ENCODE measurements at places on chromosomes 11 and 22.

- DNase-seq = peak; percentile 53
These were observed 340.7 kb downstream of the LARGE1 start for GRCh38 chr22:33579448-33580093.

DNA sequence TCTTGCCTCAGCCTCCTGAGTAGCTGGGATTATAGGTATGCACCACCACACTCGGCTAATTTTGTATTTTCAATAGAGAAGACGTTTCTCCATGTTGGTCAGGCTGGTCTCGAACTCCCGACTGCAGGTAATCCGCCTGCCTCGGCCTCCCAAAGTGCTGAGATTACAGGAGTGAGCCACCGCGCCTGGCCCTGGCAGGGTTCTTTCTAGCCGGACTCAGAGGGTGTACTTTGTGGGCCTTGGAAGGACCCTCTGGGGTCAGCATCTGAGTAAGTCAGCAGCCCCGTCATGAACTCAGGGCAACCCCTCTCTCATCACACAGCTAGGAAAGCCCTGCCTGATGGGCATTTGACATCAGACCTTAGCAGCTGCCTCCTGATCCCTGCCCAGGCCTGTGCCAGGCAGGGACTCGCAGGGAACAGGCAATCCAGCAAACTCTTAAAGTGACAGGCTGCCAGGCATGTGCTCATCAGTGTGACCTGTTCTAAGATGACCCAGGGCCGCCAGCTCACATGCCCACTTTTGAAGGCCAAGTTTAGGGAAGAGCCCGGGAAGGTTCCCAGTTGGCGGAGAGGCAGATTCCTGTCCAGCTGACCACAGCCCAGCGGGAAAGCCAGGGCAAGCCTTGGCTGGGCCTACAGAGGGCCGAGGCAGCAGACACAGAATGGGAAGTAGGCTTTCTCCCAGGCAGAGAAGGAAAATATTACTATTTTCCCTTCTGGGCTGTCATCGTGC, 92.9 kb downstream of the MORC2 start:
- no peak for DNase-seq

- DNase-seq = peak; percentile 60
These were observed at the start of gene PLAAT5 for GRCh38 chr11:63490551-63491239. TSS of gene PLAAT5 (minus strand) at chr11:63491167. CDS start at chr11:63491034, 133 bp downstream.

GRCh38 chr22:24758164-24758799, 16.2 kb downstream of the PIWIL3 start:
- DNase-seq = peak; percentile 53

DNA sequence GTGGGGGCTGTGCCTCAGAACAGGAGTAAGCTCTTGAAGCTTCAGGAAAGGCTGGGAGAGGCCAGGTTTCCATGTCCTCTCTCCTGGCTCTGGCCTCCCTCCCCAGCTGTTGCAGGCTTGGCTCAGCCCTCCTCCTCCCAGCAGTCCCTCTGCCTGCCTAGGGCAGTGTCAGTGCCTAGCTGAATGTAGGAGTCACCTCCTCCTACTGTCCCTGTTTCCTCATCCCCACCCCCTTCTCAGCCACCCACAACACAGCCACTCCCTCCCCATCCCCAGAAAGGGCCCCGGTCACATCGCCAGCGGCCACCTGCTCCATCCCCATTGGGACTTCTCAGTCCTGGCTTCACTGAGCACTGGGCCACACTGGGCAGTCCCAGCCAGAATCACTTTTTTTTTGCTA, 2.9 kb upstream of the FBLN1 start:
- DNase-seq = no peak

DNA sequence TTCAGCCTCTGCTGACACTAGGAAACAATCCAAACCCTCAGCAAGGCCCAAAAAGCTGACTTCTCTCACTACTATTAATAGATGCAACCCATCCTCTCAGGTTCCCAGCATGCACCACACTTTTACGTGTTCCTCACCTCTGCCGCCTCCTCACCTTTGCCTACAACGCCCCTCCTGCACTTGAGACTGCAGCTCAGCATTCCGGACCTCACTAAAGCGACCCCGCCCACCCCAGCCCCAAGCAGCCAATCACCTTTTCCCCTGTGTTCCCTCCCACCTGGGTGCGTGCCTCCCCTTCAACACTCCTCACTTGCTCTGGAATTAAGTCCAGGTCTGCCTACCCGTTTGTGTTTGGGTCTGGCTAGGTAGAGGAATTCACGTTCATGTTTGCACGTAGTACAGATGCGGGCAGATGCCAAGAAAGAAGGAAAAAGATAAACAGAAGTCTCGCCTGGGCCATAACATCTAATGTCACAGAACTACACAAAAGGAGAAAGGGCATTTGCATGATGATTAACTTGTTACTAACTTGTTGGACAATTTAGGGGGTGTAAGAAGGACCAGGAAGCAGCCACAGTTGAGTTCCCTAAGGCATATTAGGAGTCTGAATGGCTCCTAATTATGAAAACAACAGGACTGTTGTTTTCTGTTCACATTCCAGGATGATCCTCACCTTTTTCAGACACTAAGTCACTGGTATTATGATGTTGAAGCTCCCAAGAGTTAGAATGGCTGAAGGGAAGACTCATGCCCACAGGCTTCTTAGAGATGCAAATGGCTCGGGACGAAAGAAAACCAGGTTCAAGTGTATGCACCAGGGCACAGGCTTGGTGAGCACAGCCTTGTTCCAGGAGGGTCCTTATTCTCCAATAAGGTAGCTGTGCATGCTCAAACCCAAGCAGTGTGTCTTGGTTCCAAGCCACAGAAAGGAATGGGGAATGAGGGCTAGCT, 102.2 kb downstream of the MICAL3 start:
- DNase-seq = no peak

DNA sequence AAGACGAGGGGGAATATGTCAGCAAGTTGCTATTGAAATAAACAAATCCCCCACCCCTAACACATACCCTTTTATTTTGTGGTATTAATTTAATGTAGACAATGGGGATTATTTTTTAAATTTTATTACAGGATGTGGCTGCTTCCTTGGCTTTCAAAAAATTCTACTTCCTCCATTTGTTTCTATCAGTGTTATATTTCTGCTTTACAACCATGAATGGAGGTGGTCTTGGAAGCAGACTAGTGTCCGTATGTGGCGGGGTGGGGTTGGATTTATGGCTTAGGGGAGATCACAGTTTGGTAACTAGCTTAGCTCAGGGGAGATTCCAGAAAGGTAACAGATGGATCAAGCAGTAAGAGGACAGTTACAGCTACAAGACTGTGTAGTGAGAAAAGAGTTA, 39.3 kb upstream of the PICALM start:
- DNase-seq = no peak

DNA sequence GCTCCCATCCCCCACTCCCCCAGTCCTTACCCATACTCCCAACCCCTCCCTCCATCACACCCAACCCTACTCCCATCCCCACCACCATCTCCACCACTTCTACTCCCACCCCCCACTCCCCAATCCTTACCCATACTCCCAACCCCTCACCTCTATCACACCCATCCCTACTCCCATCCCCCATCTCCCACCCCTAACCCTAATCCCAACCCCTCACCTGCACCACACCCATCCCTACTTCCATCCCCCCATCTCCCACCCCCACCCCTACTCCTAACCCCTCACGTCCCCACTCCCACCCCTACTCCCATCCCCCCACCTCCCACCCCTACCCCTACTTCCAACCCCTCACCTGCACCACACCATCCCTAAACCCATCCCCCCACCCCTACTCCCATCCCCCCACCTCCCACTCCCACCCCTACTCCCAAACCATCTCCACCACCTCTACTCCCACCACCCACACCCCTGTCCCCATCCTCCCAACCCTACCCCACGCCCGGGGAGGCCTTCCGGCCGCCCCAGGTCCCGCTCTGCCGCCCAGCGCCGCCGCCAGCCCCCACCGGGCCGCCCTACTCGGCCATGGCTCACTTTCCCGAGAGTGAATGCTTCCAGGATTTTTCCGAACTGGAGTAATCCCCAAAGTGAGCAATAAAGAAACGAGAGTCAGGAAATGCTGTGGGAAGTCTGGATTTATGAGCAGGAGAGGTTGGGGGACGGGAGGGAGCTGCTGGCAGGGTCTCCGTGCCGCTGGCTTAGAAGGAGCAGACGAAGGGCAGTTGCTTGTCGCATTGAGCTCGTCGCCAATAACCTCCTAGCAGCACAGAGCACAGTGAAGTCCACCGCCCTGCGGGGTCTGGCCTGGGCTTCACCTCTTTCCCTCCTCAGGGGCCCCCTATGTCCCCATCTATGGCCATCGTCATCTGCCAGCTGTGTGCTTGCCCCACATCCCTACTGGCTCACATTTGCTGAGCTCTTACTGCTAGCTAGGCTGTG, 4.6 kb downstream of the PRG3 start:
- DNase-seq = no peak

DNA sequence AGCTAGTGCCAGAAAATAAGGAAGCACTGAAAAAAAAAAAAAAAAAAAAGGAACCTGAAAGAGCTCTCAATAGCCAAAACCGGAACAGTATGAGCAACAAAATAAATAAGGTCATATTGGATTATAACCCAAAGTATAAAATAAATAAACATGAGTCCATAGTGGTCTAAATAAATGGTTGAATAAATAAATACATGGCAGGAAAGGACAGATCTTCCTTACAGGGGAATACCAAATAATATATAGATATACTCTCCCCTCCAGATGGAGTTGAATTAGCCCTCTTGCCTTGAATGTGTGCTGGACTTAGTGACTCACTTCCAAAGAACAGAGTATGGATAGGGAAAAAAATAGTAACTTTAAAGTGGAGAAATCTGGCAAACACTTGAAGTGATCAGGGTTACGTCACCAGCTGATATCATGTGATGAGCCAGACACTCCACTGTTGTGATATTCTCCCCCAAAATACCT, 14.3 kb upstream of the ARRB1 start:
- DNase-seq = no peak

DNA sequence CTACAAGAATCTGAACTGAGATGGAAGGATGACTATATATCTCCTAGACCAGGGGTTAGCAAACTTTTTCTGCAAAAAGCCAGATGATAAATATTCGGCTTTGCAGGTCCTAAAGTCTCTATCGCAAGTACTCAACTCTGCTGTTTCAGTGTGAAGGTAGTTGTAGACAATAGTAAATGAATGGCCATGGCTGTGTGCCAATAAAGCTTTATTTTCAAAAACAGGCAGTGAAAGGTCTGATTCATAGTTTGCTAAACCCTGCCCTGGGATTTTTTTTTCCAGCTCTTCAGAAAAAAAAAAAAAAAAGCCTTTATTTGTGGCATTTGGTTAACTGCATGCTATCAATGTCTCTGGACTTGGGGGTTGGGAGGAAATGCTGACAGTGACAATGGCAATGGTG, 37.5 kb downstream of the FAM227A start:
- DNase-seq = no peak

GRCh38 chr11:40388097-40388818, 1071.2 kb downstream of the LRRC4C start:
- no peak for DNase-seq

DNA sequence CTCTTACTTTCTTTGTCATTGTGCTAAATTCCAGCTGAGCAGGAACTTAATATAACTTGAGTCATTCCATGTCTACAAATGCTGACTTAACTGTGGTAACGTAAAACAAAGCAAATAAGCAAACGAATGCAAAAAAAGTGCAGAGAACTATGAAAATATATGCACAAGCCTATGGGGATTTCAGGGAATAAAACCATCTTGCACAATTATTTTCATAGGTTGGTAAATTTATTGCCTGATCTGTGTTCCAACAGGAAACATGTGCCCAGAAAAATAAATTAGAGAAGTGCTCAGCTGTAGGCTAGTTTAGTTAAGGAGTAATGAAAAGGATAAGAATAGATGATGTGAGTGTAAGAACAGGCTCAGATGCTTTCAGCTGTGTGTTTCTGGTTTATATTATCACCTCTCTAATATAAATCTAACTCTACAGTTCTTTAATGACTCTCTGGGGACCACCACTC, 1169.3 kb downstream of the LRRC4C start:
- no peak for DNase-seq

- no peak for DNase-seq
These were observed 2.0 kb upstream of the KCNJ1 start for GRCh38 chr11:128868841-128869671.

DNA sequence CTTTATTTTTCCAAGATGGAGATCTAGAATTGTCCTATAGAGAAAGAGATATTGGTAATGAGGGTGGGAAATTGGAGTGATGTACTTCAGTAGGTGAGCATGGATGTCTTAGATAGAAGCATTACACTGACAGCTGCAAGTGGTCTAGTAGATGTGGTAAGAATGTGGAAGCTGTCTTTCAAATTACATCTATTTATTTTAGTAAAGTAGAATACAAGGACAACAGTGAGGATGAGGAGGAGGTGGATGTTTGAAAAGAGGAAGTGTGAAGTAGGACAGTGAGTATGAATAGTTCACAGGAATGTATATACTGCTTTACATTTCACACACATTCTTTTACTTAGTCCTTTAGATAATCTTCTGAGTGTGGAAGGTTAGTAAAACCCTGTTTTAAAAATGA, 64.2 kb downstream of the HIPK3 start:
- no peak for DNase-seq

DNA sequence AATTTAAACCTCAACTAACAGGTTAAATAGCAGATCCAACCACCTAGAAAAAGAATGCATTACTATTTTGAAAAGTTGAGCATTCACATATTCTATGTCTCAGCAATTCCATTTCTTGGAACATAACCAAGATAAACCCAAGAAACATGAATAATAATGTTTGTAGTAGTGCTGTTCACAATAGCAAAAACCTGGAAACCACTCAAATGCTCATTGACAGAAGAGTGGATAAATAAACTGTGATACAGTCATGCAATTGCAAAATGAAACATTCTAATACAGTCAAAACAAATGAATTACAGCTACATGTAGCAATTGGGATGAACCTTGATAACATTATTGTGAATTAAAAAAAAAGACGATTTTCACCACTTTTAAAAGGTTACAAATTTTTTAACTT, 162.8 kb upstream of the TMEM45B start:
- DNase-seq = no peak

DNA sequence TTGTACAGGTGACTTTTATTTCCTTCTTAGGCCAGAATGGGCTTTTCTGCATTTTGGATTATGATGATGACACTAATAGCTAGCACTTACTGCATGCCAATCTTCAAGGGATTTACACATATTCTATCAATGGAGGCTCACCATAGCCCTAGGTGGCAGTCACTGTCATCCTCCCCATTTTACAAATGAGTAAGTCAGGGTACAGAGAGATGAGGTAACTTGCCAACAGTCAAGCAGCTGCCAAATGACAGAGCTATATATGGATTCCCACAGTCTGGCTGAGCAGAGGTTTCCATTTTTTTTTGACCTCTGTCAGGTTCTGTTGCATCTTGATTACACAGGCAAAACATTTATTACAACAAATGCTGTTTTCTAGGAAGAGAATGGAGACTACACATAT, 23.8 kb upstream of the C11orf96 start:
- no peak for DNase-seq

DNA sequence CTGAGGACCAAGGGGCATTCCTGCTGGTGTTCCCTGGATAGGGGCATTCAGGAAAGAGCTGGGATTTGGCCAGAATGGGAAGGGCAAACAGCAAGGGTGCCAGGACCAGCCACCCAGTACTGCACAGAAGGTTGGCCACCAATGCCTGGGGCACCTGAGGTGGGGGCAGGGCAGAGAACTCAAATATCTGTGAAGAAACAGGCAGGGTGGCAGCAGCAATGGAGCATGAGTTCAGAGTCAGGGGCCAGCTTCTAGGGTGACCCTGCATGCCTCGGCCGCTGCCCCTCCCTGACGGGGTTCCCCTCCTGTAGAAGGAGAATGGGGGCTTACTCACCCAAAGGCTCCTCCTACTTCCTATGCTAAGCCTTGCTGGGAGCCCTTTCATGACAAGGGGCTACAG, 79.3 kb upstream of the SHANK2 start:
- DNase-seq = no peak

- DNase-seq = no peak
These were observed 30.7 kb downstream of the ARHGAP1 start for GRCh38 chr11:46669711-46670139.
